ENCODE measurements at places on chromosomes 13 and 19. TPM values are rescaled to one million over a fixed set of nuclear protein-coding genes. Genes with fewer than 3 reads are reported as not detected.

GRCh38 chr13:112928020-112928971 lies 40.7 kb upstream of the MCF2L start:
- no peak for DNase-seq

The CGB3 gene
- not detected for total RNA-seq

GRCh38 chr13:28423010-28423409 lies 71.9 kb downstream of the FLT1 start:
- DNase-seq, result peak; percentile 18

The LCP1 gene
- total RNA-seq, result 1,012 TPM

GRCh38 chr13:47085346-47085745 lies 188.5 kb upstream of the HTR2A start:
- DNase-seq, result no peak

DNA sequence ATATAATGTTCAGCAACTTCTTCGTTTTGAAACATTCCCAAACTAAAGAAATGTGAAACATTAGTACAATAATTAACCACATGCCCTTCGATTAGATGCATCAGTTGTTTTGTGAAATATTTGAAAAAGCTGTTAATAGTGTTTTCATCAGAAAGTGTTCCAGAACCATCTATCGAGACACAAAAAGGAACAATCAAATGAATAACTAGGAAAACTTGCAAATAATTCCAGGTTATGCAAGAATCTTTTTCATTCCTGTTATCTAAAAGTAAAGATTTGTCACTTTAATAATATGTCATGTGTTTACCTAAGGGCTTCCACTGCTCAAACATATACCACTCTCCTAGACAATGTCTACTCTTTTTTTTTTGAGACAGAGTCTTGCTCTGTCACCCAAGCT lies 904.2 kb upstream of the MIR17HG start:
- no peak for DNase-seq

GRCh38 chr13:113967729-113968462 lies 6.0 kb downstream of the C13orf46 start:
- no peak for DNase-seq

The ZBTB32 gene
- 228 TPM for total RNA-seq

The COL5A3 gene
- total RNA-seq, result 2.9 TPM

The FCHO1 gene
- 54.5 TPM for total RNA-seq

The SLITRK1 gene
- not detected for total RNA-seq

The CCNE1 gene
- 29.7 TPM for total RNA-seq

GRCh38 chr13:77358001-77358400 lies 31.1 kb upstream of the MYCBP2 start:
- DNase-seq, result no peak

The TEX26 gene
- not detected for total RNA-seq

- peak; percentile 31 for DNase-seq
These were observed 509 bp downstream of the TPP2 start for GRCh38 chr13:102597029-102597961.

DNA sequence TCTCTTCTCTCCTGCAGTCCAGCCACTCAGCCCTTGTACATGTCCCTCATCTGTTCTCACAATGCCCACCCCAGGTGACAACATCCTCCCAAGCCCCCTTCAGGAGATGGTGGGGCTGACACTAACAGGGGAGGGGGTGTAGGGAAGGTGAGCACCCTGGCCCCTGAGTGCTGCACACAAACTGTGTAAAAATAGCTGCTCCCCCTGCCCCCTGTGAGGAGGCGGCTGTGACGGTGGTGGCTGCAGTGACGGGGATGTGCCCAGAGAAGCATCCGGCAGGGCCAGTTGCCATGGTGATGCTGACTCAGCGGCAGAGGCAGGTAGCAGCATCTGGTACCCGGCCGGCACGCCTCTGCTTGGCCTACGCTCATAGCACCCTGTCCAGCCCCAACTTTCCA lies 13.0 kb upstream of the JUND start:
- peak; percentile 97 for DNase-seq

The ZNF749 gene
- total RNA-seq, result 9.3 TPM

DNA sequence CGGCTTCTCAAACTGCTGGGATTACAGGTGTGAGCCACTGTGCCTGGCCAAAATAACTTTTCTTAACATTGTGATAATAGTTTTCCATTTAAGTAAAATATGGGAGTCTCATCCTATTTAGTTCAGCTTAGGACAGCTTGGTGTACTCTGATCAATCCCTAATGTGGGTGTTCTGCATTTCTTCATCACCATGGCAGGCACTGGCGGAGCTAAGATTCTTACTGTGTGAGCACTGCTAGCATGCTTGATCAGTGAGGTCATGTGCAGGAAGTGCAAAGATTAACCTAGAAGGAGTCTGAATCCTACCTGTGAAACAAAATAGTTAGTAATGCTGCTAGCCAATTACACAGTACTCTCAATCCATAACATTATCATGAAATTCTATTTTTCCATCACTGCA lies 1684.2 kb upstream of the SLC10A2 start:
- no peak for DNase-seq

- DNase-seq, result peak; percentile 83
These were observed 9.5 kb downstream of the ADAMTSL5 start for GRCh38 chr19:1503089-1503924.

GRCh38 chr13:54953786-54954185 lies 1925.2 kb downstream of the OLFM4 start:
- DNase-seq, result no peak

The TMIGD2 gene
- total RNA-seq, result 2.6 TPM

DNA sequence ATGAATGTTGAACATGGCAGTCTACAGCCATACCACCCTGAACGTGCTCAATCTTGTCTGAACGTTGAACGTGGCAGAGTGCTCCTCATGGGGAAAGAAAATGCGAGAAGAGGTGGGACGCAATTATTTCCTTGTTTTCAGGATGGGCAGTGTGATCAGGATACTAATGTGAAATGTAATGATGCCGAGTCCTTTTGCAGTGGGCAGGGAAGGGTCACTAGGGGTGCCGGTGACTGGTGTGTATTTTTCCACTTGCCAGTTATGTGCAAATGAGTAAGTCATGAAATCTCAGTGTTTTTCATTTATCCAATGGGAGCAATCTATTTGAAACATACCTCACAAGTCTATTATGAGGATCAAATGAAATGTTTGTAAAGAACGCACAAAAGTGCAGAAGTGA lies 84.8 kb downstream of the LNX2 start:
- no peak for DNase-seq

DNA sequence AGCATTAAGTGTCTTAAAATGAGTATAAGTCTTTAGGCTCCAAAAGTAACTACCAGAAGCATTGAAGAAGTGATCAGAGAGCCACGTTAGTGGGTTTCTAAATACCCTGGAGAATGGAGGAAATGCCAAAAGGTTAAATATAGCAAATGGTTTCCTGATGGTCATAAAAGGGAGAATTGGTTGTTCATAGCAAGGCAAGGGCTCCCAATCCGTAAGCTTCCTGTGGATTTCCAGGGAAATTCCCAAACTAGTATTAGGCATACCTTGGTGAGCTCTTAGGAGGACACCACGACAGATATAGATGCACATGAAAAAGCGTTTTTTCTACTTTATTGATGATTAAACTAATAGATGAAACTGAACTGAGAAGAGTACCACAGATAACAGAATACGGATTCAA lies 410.9 kb downstream of the FOXO1 start:
- no peak for DNase-seq

DNA sequence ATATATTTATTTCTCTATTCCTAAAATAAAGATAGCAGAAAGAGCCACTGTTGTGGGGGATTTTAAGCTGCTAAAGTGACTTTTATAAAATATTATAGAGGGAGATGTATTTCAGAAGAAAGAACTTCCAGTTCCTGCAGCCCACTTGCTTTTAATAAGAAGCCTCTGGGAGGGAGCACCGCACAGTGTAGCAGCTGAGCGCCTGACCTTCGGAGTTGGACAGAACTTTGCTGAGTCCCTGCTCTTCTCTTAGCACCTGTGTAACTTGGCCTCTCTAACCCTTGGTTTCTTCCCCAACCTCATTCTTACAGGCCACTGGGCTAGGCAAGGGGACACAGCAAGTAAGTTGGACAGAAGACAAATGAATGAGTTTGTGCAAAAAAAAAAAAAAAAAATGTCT lies 34.8 kb upstream of the TPTE2 start:
- no peak for DNase-seq

- no peak for DNase-seq
These were observed 171.5 kb upstream of the CSNK1A1L start for GRCh38 chr13:37277007-37277406.

GRCh38 chr13:32491028-32491427 lies 47.6 kb downstream of the N4BP2L2 start:
- no peak for DNase-seq

GRCh38 chr19:28242317-28242927 lies 970.5 kb downstream of the UQCRFS1 start:
- DNase-seq, result no peak
